ENCODE measurements at places on chromosomes 5 and 9. TPM values are rescaled to one million over a fixed set of nuclear protein-coding genes. Genes with fewer than 3 reads are reported as not detected.

DNA sequence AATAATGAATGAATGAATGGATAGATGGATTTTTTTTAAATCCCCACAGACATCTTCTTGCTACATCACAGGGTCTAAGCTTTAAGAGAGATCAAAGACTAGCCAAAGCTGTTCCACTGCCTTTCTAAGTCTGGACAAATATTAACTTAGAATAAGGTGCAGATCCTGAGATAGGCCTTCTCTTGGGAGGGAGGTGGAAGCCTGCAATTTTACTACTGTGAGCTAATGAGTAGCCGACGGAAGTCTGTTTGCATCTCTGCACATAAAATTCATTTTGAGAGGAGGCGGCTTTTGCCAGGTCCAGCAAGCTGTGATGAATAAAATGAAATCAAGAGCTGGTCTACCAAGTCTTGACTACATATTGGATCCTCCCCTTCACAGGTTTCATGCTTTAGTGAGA lies 484.9 kb downstream of the TMEM38B start:
- H3K4me1 ChIP-seq = no peaks in the 10 kb centered on the region
- no peaks in the 10 kb centered on the region for H3K27me3 ChIP-seq
- H3K27ac ChIP-seq = no peak overlapping the region
- no peak overlapping the region for H3K4me3 ChIP-seq

DNA sequence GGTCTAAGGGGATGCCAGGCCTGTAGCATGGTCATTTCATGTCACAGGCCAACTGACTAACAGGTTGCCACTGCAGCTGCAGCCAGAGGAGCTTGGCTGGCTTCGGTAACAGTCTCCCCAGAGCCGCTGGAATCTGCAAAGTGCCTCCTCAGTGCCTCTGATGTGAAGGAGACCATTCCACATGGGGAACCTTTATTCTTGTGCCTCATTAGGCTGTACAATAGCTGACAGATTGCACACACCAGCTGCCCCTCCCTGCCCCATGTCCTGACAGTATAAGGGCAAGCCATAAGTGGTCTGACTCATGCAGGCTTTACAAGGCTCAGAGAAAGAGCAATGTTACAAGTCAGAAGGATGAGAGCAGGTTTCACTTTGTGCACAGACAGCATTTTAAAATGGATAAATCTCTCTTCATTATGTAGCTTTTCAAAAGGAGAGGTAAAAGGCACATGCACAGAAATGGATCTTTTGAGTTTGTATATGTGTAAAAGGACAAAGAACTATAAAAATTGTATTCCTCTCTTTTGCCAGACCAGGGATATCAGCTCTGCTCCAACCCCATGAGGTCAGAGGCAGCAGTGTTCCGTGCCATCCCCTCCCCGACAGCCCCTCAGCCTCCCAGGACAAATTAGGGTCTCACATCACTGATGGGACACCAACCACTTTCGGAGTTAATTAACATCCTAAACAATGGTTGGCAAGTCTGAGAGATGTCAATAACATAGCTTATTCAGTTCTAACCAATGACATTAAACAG lies 467.8 kb downstream of the TMEM232 start:
- no peak overlapping the region for H3K27ac ChIP-seq
- no peaks in the 10 kb centered on the region for H3K36me3 ChIP-seq
- H3K27me3 ChIP-seq = no peaks in the 10 kb centered on the region
- no peak for DNase-seq
- H3K4me1 ChIP-seq = no peaks in the 10 kb centered on the region
- H3K4me3 ChIP-seq = no peak overlapping the region

GRCh38 chr9:21528123-21528808 lies 46.2 kb upstream of the IFNE start:
- H3K27me3 ChIP-seq = no peaks in the 10 kb centered on the region
- DNase-seq = no peak
- H3K4me1 ChIP-seq = peaks cover 3% of the 10 kb centered on the region
- no peak overlapping the region for H3K4me3 ChIP-seq
- no peak overlapping the region for H3K27ac ChIP-seq

DNA sequence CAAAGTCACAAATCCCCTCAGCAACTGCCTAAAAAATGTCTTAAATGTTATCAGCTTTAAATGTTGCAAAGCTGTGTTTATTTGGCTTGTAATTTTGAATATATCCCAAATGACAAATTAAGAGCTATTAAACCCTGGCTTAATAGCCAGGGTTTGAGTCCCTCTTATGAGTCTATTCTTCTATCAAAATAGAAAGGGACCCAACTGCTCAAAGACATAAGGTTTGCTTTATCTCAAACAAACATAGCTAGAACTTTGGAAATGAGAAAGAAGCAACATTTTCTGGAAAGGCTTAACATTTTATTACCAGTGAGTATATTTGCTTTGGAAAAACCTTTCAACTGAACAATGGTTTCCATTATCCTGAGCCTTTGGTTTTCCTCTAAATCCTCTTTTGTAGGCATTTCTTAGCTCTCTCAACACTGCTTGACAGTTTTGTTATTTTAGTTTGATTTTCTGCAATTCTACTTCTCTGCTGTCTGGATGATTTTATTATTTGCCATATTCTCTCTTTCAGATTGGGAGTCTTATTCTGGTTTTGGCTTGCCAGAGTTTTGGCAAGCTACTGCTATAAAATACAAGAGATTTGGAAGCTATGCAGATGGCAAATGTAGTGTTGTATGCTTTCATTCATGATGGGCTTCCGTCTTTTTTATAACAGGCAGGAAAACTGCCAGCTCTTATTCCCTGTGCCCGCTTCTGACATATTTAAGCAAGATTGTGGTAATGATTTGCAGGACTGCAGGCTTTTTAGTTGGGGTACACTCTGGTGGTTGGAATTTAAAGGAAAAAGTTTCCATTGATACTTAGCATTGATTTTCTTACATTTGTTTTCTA lies 734.9 kb downstream of the DTWD2 start:
- no peak for DNase-seq
- no peak overlapping the region for H3K4me3 ChIP-seq
- H3K27me3 ChIP-seq = no peaks in the 10 kb centered on the region
- no peaks in the 10 kb centered on the region for H3K36me3 ChIP-seq
- no peak overlapping the region for H3K27ac ChIP-seq

DNA sequence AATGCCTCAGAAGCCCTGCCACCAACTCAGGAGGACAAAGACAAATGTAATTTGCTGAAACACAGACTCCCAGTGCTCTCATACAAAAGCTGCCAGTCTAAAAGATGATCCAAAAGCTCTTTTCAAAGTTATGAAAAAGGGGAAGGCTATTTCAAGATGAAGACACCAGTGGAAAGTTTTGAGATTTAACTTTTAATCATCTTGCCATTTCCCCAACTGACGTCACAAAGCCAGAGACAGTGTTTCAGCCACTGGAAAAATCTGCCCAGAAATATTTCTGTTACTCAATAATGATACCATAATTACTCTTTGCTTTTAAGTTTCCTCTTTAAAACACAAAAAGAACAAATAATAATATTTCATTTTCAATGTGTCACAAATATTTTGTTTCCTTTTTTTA lies 20.9 kb downstream of the ENG start:
- no peak for DNase-seq
- peaks cover 2% of the 10 kb centered on the region for H3K36me3 ChIP-seq
- H3K27ac ChIP-seq = peak overlapping the region; percentile 63

DNA sequence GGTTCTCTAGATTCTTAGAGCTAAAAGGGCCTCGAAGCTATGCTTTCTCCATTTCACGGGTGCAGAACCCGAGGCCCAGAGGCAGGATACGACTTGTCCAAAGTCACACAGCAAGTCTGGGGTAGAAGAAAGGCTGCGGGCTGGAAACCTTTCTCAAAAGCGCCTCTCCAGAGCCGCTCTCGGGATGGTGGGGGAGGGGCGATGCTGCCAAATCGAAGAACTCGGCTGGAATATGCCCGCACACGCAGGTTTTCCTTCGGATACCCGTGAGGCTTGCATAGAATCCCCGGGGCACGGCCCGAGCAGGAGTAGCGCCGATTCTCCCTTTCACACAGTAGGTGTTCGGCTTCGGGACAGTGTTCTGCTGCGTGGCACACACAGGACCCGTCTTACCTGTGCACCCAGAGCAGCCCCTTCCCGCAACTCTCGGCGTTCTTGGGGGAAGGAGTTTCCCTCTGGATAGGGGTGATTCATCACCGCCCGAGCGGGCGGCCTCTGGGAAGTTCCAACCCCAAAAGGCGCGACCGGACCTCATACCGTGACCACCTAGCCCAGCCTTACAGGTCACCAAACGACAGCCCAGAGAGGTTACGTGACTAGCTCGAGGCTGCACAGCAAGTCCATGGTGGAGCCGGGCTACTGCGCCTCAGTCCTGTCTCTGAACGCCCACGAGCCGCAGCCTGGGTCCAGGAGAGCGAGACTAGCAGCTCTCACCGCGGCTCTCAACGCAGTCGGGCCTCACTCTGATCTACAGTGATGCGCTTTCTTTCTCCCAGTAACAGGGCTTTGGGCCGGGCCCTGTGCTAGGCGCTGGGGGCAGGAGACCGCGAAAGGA lies 4.1 kb downstream of the PAX5 start:
- peaks cover 2% of the 10 kb centered on the region for H3K36me3 ChIP-seq
- peaks cover 42% of the 10 kb centered on the region for H3K4me1 ChIP-seq
- H3K4me3 ChIP-seq = peak overlapping the region; percentile 24
- H3K27me3 ChIP-seq = peaks cover 84% of the 10 kb centered on the region
- DNase-seq = peak; percentile 41

DNA sequence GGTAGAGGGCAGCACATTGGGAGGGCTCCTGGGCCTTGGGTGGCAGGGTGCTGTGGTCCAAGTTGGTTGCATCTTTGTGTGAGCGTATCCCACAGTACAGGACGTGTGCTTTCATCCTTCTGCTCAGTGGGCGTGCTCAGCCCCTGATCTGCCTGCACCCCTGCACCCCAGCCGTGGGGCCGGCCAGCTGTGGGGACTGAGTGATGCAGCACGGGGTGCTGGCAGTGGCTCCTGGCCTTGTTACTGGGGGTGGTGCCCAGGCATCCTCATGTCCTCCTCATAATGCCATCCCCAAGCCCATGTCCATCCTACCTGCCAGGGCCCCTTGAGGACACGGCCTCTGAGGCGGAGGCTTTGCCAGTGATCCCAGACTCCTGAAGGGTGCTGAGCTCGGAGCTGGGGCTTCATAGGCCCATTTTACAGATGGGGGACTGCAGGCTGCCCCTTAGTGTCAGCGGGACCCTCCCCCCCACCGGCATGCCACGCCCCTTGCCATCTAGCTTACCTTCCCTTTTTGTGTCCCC lies 100.7 kb downstream of the PHF2 start:
- no peak for DNase-seq
- peaks cover 12% of the 10 kb centered on the region for H3K36me3 ChIP-seq
- H3K4me3 ChIP-seq = no peak overlapping the region

GRCh38 chr9:129776938-129777768 lies 24.3 kb upstream of the PTGES start:
- peaks cover 6% of the 10 kb centered on the region for H3K27me3 ChIP-seq
- H3K27ac ChIP-seq = no peak overlapping the region
- no peaks in the 10 kb centered on the region for H3K36me3 ChIP-seq
- H3K4me1 ChIP-seq = peaks cover 15% of the 10 kb centered on the region
- DNase-seq = peak; percentile 91
- H3K4me3 ChIP-seq = no peak overlapping the region

- peaks cover 95% of the 10 kb centered on the region for H3K4me1 ChIP-seq
- peaks cover 35% of the 10 kb centered on the region for H3K36me3 ChIP-seq
- H3K27ac ChIP-seq = peak overlapping the region; percentile 99
- no peak for DNase-seq
- no peaks in the 10 kb centered on the region for H3K27me3 ChIP-seq
Measured at GRCh38 chr9:127963041-127963358, 17.8 kb downstream of the EEIG1 start.

- H3K27ac ChIP-seq = peak overlapping the region; percentile 84
- peaks cover 64% of the 10 kb centered on the region for H3K4me1 ChIP-seq
- peak overlapping the region; percentile 19 for H3K4me3 ChIP-seq
- no peaks in the 10 kb centered on the region for H3K36me3 ChIP-seq
- no peak for DNase-seq
Measured at GRCh38 chr9:99184110-99184474, 37.6 kb downstream of the ALG2 start.

- H3K27me3 ChIP-seq = no peaks in the 10 kb centered on the region
- no peaks in the 10 kb centered on the region for H3K36me3 ChIP-seq
- H3K27ac ChIP-seq = no peak overlapping the region
- no peak for DNase-seq
Measured at GRCh38 chr5:158952951-158953350, 146.8 kb downstream of the EBF1 start.

GRCh38 chr9:131858147-131858546 lies 118.3 kb upstream of the RAPGEF1 start:
- no peak for DNase-seq
- H3K27me3 ChIP-seq = no peaks in the 10 kb centered on the region
- H3K36me3 ChIP-seq = peaks cover 9% of the 10 kb centered on the region
- H3K27ac ChIP-seq = no peak overlapping the region
- no peaks in the 10 kb centered on the region for H3K4me1 ChIP-seq

GRCh38 chr5:132386644-132387286 lies 17.3 kb downstream of the SLC22A5 start:
- peaks cover 5% of the 10 kb centered on the region for H3K36me3 ChIP-seq
- H3K4me3 ChIP-seq = no peak overlapping the region
- H3K27ac ChIP-seq = peak overlapping the region; percentile 25
- peaks cover 40% of the 10 kb centered on the region for H3K4me1 ChIP-seq
- H3K27me3 ChIP-seq = no peaks in the 10 kb centered on the region

- H3K27ac ChIP-seq = no peak overlapping the region
- no peaks in the 10 kb centered on the region for H3K4me1 ChIP-seq
- no peak overlapping the region for H3K4me3 ChIP-seq
- no peaks in the 10 kb centered on the region for H3K36me3 ChIP-seq
- H3K27me3 ChIP-seq = no peaks in the 10 kb centered on the region
Measured at GRCh38 chr5:25850581-25850980, 1187.8 kb downstream of the CDH9 start.

GRCh38 chr9:136926154-136926704 lies 18.3 kb downstream of the FBXW5 start:
- H3K27me3 ChIP-seq = no peaks in the 10 kb centered on the region
- no peaks in the 10 kb centered on the region for H3K4me1 ChIP-seq
- DNase-seq = no peak
- H3K27ac ChIP-seq = no peak overlapping the region
- H3K4me3 ChIP-seq = no peak overlapping the region
- peaks cover 19% of the 10 kb centered on the region for H3K36me3 ChIP-seq

- H3K27me3 ChIP-seq = no peaks in the 10 kb centered on the region
- H3K4me3 ChIP-seq = no peak overlapping the region
- H3K36me3 ChIP-seq = no peaks in the 10 kb centered on the region
Measured at GRCh38 chr5:106140101-106140500, 1530.6 kb downstream of the EFNA5 start.

- no peak overlapping the region for H3K4me3 ChIP-seq
- H3K27me3 ChIP-seq = peaks cover 9% of the 10 kb centered on the region
- H3K36me3 ChIP-seq = no peaks in the 10 kb centered on the region
- H3K4me1 ChIP-seq = no peaks in the 10 kb centered on the region
- DNase-seq = no peak
- H3K27ac ChIP-seq = no peak overlapping the region
Measured at GRCh38 chr9:86599561-86599960, 245.4 kb upstream of the TUT7 start.

GRCh38 chr5:64147849-64148441 lies 17.7 kb upstream of the RNF180 start:
- no peak overlapping the region for H3K27ac ChIP-seq
- peak; percentile 30 for DNase-seq
- no peak overlapping the region for H3K4me3 ChIP-seq

FCN2 gene
- not detected for total RNA-seq

C9orf153 gene
- total RNA-seq = 0.40 TPM

LIFR gene
- total RNA-seq = not detected

CDHR2 gene
- 0.47 TPM for total RNA-seq

IFNK gene
- total RNA-seq = not detected

LPAR1 gene
- not detected for total RNA-seq

PCDHGB2 gene
- 0.11 TPM for total RNA-seq

MAPK9 gene
- 33.2 TPM for total RNA-seq

FBXL7 gene
- total RNA-seq = not detected

CSF1R gene
- total RNA-seq = not detected

SV2C gene
- not detected for total RNA-seq

NDUFS6 gene
- total RNA-seq = 32.2 TPM
